Amygdala (tissue), 56 donors: ENCODE measurements at places on chromosomes 13 and 19.

- DNase-seq, result no peak
These were observed 11.1 kb upstream of the SHISA2 start for GRCh38 chr13:26062853-26063444.

DNA sequence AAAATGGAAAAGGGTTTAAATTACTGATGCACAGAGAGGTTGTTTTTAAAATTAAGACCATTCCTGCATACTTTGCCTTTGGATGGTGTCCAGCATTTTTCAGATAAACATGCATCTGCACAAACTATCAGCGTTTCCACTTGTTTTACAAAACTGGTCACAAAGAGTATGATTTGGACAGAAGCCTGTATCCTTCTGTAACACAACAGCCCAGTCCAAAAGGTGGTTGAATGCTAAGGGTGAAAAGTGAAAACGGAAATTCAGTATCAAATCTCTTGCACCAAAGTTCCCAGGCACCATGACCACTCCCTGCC lies 21.7 kb upstream of the DOCK9 start:
- no peak for DNase-seq

DNA sequence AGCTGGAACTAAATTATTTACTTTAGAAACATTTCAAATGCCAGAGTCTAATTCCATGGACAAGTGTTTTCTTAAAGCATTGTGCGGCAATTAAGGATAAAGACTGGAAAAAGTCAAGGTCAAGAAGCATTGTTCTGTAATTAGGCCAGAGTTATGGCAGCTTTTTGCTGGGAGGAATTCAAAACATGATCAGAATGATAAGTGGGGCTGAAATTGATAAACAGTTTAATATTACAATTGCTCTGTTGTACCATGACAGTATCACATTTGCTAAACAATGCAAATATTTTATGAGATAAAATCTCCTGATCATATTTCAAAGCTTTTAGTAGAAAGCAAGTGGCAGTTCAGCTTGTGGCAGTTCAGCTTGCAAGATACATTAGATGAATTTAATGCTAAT lies 513.7 kb downstream of the GPC6 start:
- DNase-seq, result no peak

- DNase-seq, result no peak
These were observed 1064.4 kb downstream of the UQCRFS1 start for GRCh38 chr19:28148554-28148953.

DNA sequence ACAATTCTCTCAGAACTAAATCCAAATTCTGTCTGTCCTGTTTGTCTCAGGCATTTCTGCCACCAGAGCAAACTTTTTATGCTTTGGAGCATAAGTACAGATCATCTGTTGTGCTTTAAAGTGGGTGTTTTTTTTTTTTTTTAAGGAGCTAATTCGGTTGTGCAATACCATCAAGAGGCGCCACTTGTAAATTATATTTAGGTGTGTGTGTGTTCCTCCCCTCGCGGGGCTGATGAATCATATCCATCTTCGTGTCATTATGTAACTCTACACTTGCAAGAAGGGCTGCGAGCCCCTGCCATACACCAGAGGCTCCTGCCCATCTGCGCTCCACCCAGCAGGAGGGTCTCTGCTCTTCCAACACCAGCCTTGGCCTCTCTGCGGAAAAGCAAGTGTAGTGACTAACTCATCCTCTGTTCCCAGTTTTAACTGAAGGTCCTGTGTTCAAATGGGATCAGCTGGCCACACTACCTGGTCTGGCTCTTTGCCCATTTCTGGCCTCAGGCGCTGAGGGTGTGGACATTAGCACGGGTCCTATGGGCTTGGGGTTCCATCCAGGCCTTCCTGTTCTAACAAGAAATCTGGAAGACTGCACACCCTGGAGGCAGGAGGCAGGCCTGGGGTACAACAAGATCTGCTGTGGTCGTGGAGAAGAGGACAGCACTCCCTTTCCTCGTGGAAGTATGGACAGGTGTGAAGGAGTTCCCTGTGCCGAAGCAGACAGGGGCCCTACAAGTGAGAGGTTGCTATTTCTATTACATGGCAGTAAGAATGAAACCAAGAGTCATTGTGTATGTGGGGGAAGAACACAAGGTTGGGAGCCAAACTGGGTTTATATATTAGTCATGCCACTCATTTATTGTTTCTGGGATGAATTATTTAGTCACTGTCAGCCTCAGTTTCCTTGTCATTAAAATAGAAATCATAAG lies 96.1 kb upstream of the MBNL2 start:
- no peak for DNase-seq

- DNase-seq, result no peak
These were observed 23.6 kb downstream of the PNPLA6 start for GRCh38 chr19:7559102-7559501.

GRCh38 chr19:49094505-49095482 lies 9.5 kb downstream of the SNRNP70 start:
- peak; percentile 3 for DNase-seq

DNA sequence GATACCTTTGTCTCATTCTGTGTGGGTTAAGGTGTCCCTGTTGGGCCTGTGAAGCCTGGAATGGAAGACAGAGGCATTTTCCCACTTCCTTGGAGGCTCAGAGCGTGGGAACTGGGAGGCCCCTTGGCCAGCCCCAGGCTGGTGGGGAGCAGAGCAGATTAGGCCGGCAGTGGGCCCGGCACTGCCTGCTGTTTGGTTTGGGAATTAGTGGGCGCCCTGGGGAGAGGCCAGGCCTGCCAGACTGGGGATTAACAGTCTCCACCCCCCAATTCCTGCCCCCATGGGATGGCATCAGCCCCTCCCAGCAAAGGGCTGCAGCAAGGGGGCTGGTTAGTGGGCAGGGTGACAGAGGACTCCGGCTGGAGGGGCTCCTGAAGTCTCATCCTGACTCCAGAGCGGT lies 3.1 kb upstream of the BEST2 start:
- no peak for DNase-seq

DNA sequence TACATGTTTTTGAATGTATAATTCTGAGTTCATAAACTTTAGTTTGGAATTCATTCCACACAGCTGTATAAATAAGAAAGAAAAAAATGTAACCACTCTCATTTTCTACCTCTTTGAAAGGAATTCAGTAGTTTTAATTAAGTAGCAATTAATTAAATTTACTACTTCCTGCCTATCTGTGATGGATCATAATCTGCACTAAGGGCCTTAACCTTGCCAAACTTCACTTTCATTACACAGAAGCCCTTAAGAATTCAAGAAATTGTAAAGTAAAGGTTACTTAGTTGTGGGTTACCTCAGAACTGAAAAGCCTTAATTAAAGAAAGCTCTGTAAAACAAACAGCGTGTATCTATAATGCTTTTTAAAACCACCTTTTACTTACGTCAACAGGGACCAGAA lies 111.9 kb upstream of the FBXL3 start:
- no peak for DNase-seq

DNA sequence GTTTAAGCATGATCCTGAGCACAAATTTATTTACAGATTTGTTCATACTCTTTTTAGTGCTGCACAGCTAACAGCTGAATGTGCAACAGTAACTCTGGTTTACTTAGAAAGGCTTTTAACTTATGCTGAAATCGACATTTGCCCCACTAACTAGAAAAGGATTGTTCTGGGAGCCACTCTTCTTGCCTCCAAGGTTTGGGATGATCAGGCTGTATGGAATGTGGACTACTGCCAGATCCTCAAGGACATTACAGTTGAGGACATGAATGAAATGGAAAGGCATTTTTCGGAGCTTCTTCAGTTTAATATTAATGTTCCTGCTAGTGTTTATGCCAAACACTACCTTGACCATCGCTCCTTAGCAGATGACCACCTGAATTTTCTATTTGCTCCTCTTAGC lies 16.0 kb downstream of the ZNF100 start:
- DNase-seq, result no peak

DNA sequence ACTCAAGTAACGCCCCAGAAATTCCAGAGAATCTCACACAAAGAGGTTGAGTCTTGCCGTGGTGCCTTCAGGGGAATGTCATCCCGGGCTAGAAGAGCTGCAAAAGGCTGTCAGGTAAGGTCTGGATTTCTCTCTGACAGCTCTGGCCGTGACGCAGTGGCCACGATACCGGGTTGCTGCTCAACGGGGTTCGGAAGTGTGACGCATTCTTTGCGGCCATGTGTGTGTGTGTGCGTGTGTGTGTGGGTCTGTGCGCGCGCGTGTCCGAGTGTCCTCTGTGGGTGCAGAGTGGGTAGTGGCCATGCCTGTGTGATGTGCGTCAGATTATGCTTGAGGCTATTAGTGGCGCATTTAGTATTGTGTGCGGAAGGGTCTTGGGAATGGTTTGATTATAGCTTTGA lies 306 bp downstream of the ZNF540 start:
- peak; percentile 82 for DNase-seq

GRCh38 chr13:59946944-59947343 lies 216.8 kb downstream of the DIAPH3 start:
- DNase-seq, result no peak
